Activated CD4-positive, alpha-beta memory T cell treated with anti-CD3 and anti-CD28 coated beads for 36 hours (primary cell): ENCODE measurements at places on chromosomes 6 and 20. TPM values are rescaled to one million over a fixed set of nuclear protein-coding genes. Genes with fewer than 3 reads are reported as not detected.

BPIFB1 gene
- total RNA-seq, result not detected

TFAP2B gene
- not detected for total RNA-seq

ELOVL2 gene
- not detected for total RNA-seq

ZNF391 gene
- 2.8 TPM for total RNA-seq

FERMT1 gene
- total RNA-seq, result 0.05 TPM

FOXS1 gene
- not detected for total RNA-seq

PLAGL1 gene
- total RNA-seq, result 13.4 TPM

E2F1 gene
- total RNA-seq, result 67.8 TPM

LHFPL5 gene
- not detected for total RNA-seq

RHAG gene
- total RNA-seq, result not detected

MCHR2 gene
- not detected for total RNA-seq

ECT2L gene
- not detected for total RNA-seq

FRK gene
- 0.02 TPM for total RNA-seq
